ENCODE measurements at places on chromosomes 6 and 20.
A peak's percentile ranks its signal among the peaks of the same experiment; 100 is the strongest.

- no peak for DNase-seq
These were observed 20.9 kb downstream of the KCTD20 start for GRCh38 chr6:36463676-36464075.

- no peak for DNase-seq
These were observed 56.5 kb downstream of the ARMC2 start for GRCh38 chr6:108904741-108905140.

DNA sequence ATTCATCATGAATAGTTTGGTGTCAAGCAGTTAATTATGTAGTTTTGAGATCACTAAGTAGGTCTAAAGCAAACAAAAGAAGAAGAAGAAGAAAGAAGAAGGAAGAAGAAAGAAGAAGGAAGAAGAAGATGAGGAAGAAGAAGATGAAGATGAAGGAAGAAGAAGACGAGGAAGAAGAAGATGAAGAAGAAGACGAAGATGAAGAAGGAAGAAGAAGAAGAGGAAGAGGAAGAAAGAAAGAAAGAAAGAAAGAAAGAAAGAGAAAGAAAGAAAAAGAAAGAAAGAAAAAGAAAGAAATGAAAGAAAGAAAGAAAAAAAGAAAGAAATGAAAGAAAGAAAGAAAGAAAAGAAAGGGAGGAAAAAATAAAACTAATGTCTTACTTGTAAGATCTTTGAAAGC lies 9.2 kb downstream of the TMC2 start:
- DNase-seq, result no peak

DNA sequence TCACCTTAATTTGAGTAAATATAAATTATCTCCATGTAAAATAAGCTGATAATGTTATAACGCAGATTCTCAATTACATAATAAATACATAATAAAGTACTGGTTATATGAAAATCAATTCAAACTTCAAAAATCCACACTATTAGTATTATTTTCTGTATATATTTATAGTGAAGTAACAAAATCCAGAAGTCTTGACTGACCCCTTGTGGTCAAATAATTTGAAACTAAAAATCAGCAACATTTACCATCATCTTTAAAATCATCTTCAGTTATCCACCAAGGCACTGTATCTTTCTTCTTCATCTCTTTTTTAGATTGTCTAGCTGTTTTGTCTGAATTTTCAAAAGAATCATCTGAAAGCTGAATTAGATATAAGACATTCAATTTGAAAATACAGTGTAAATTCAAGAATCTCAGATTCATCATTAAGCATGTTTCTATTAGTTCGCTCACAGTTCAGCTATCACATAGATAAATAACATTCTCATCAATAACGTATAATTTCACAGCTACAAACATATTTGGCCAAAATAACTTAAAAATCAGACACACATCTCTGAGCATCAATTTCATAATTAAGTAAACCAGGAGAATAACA lies 6.5 kb downstream of the CEP162 start:
- no peak for DNase-seq

- DNase-seq, result no peak
These were observed 483.4 kb upstream of the FLRT3 start for GRCh38 chr20:14820771-14821170.

- no peak for DNase-seq
These were observed 16.0 kb downstream of the ECT2L start for GRCh38 chr6:138811866-138812265.

DNA sequence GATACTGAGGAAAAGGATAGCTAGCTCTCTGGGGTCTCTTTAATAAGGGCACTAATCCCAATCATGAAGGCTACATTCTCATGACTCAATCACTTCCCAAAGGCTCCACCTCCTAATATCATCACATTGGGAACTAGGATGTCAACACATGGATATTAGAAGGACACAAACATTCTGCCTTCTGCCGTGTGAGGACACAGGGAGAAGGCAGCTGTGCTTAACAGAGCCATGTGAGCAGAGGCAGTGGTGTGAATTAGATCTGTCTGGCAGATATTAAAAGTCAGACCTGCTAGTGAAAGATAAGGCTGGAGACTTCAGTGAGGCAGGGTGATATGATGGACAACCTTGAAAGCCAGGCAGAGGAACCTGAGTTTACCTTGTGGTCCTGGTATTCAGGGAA lies 341.9 kb downstream of the ARHGAP18 start:
- no peak for DNase-seq

GRCh38 chr6:152166497-152166896 lies 359.0 kb downstream of the ESR1 start:
- no peak for DNase-seq

DNA sequence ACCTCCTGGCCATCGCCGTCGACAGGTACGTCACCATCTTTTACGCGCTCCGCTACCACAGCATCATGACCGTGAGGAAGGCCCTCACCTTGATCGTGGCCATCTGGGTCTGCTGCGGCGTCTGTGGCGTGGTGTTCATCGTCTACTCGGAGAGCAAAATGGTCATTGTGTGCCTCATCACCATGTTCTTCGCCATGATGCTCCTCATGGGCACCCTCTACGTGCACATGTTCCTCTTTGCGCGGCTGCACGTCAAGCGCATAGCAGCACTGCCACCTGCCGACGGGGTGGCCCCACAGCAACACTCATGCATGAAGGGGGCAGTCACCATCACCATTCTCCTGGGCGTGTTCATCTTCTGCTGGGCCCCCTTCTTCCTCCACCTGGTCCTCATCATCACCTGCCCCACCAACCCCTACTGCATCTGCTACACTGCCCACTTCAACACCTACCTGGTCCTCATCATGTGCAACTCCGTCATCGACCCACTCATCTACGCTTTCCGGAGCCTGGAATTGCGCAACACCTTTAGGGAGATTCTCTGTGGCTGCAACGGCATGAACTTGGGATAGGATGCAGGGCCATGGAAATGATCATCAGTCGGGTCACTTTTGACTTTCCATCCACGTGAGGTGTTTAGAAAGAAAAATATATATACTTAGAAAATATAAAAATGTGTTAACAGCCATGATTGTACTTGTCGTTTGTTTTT lies 868 bp downstream of the MC3R start:
- DNase-seq, result peak; percentile 40

- DNase-seq, result no peak
These were observed 165.4 kb downstream of the QKI start for GRCh38 chr6:163579880-163580295.

DNA sequence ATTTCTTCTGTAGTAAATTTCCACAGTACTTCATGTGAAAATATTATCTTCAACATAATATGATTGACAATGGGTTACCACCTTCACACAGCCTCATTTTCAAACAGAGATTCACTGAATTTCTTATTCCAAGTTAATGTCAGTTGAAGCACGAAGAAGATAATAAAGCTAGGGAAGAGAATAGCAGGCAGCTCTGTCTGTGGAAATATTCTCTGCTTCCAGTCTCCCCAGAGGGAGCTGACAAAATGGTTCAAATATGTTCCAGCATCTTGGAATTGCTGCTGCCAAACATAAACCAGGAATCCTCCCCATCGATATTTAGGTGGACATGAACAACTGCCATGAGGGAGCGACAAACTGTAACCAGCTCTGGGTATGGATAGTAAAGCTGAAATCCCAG lies 224.8 kb downstream of the GJA1 start:
- DNase-seq, result no peak

DNA sequence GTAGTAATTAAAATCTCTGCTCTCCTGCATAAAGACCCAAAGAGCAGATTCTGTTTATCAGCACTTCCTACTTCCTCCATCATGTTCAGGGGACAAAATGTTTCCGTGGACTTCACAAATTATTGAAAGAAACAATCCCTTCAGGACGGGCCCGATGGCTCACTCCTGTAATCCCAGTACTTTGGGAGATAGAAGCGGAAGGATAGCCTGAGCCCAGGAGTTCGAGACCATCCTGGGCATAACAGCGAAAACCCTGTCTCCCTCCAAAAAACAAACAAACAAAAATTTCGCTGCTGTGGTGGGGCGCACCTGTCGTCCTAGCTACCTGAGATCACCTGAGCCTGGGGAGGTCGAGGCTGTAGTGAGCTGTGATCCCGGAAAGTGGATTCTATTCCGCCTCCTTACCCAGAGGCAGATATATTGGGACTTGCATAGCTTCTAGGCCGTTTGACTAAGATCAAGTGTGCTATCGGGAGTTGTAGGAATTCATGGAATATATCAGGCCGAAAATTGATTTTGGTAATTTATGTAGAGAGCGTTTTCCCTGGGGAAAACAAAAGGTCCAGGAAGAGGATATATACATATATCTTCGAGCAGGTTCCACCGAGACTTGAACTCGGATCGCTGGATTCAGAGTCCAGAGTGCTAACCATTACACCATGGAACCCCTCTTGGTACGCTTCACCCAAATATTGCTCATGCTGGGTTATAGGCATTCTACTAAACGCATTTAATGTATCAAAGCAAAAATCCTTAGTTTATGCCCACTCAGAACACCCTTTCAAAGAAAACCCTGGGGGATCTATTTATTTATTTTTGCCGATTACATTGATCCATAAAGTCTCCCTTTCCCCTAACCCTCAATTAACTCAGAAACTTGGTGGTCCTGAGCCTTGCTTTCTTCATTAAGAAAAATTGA lies 74.5 kb upstream of the ZNF184 start:
- peak; percentile 63 for DNase-seq

- DNase-seq, result no peak
These were observed 31.2 kb upstream of the HMGA1 start for GRCh38 chr6:34205466-34205865.

GRCh38 chr6:42915732-42916131 lies at the start of gene PTCRA:
Gene PTCRA, plus strand, starts transcription at chr6:42916053. Its CDS starts 17 bp downstream, at chr6:42916070.
- DNase-seq, result no peak

- no peak for DNase-seq
These were observed 48.4 kb downstream of the EZR start for GRCh38 chr6:158770533-158771330.

- no peak for DNase-seq
These were observed 1.3 kb downstream of the ZNF343 start for GRCh38 chr20:2507464-2507863.

DNA sequence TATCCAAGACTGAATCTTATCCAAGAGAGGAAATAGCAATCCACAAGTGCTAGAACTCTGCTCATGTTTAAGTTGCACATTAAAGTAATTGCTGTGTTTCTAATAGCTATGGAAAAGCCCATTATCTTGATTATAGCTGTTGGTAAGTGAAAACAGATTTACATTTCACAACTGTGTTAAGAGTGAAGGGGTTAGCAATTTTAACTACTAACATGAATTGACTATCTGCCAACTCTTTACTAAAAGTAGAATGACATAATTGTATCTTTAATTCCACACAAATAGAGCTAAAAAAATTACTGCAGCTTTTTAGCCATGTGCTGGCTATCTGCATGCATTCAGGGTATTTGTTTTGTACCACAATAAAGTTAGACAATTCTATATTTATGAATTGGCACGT lies 277.9 kb upstream of the IRAK1BP1 start:
- DNase-seq, result no peak

DNA sequence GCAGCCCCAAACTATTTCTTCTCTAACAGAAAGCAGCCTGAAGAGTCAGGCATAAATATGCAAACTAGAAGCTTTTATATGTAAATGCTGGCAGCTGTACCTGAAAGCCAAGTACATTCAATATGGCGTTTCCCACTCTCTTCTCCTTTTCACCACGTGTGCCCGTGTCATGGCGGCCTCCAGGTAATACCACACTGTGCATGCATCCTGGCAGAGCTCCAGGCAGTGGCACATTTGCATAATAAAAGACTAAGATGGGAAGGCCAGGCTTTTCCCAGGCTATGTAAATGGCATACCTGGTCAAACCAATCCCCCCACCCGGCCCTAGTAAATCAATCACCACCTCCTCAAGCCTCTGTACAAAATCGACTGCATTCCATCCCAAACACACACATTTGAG lies 120.6 kb downstream of the MMUT start:
- no peak for DNase-seq

GRCh38 chr20:3606021-3606420 lies 57.2 kb downstream of the GFRA4 start:
- no peak for DNase-seq

- DNase-seq, result no peak
These were observed 40.9 kb downstream of the QRSL1 start for GRCh38 chr6:106670236-106670635.

DNA sequence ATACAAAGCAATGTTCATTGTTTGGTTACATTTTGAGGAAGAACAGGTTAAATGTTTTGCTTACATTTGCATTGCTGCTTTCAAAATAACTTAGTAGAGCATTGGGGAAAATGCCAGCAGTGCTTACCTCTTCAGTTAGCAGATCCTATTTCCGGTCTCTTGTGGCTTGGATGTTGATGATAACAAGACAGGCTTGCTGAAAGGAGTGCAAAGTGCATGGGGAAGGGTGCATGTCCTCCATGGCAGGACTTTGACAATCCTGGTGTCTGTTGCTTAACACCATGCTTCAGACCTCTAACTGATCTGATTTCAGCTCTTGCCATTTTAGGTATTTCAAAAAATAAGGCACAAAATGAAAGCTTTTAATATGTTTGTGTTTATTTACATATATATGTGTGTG lies 21.1 kb downstream of the TPD52L1 start:
- DNase-seq, result no peak

GRCh38 chr6:165744555-165745228 lies 81.7 kb upstream of the PDE10A start:
- DNase-seq, result no peak

- DNase-seq, result no peak
These were observed 247.4 kb downstream of the TBC1D32 start for GRCh38 chr6:121086876-121087275.

GRCh38 chr6:25477006-25477590 lies 174.9 kb upstream of the SCGN start:
- DNase-seq, result no peak

DNA sequence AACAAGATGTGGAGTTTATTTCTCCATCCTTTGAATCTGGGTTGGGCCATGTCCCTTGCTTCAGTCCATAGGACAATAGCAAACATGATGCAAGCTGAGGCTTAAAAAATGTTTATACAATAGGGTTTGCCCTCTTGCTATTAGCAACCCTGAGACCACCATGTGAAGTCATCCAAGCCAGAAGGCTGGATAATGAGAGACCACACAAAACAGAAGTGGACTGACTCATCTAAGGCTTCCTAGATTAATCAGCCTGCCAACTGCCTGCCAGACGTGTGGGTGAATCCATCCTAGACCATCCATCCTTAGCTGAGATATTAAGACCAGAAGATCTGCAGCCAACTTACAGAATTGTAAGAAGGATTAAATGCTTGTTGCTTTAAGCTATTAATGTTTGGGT lies 38.1 kb upstream of the ISM1 start:
- peak; percentile 16 for DNase-seq

- peak; percentile 23 for DNase-seq
These were observed 644 bp downstream of the MAD2L1BP start for GRCh38 chr6:43636308-43636659.

DNA sequence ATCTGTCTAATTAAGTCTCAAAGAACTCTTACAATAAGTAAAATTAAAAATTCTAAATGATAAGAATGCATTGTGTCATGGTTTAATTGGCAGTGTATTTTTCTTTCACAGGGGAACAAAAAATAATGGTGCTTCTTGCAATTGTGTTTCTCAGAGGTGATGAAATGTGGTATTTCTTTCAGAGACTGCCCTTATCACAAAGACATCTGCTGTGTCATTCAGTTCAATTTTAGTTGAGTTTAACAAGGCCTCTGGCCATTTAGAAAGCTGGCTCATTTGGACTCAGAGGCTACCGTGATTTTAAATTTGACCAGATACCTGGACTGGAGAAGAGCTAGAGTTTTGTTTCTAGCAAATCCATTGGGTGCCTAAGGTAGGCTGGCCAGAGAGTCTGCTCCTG lies 23.6 kb upstream of the ZNF831 start:
- no peak for DNase-seq

GRCh38 chr20:63706852-63707557 lies 771 bp downstream of the ARFRP1 start:
- DNase-seq, result peak; percentile 67

GRCh38 chr6:72621291-72622093 lies at the start of gene KCNQ5:
Gene KCNQ5, plus strand, starts transcription at chr6:72622064.
- DNase-seq, result peak; percentile 48

- DNase-seq, result no peak
These were observed 687 bp downstream of the SLC35A1 start for GRCh38 chr6:87473419-87473903.

Data from activated naive CD8-positive, alpha-beta T cell treated with anti-CD3 and anti-CD28 coated beads, Interleukin-2, amount 50 U/mL, for 24 hours (primary cell).